ENCODE measurements at places on chromosomes 5 and 9.

- no peak for DNase-seq
These were observed 22.8 kb downstream of the PAEP start for GRCh38 chr9:135584371-135584770.

- no peak for DNase-seq
These were observed 544 bp upstream of the ERCC6L2 start for GRCh38 chr9:95874989-95875304.

DNA sequence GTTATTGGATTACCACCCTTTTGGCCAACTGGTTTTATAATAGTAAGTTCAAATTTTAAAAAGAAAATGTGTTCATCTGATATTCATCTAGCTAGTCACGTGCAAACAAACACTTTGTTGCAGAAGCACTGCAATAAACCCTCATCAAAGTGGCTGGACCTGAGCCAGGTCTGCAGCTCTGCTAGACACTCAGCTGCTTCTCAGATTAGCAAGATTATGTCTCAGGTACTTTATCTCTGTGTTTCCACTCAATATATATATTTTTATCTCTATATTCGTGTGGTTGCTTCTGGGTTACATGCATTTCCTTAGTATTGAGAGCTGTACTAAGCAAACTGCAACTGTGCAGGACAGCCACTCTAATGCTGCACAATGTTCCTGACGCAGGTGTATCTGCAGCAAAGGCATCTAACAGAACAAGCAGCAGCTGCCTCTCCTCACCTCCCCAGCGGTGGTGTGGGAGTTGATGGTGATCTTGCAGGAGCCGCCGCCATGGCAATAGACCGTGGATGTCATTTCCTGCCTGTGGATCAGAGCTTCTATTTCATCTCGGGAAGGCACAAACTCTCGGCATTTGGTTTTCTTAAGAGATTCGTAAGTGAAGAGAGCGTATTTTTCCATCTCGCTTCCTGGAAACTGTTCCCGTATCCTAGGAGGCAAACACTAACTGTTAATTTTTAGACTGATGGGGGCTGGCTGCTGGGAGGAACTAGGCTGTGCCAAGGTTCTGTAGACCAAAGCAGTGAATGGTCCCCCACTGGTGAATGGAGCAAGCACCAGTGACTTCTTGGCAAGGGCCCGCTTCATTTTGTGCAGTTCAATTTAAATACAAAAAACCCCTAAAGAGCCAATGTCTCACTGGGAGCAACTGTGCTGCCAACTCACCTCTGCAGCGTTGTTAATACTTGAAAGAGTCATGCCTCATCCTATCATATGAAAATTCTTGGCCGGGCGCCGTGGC lies 56.7 kb upstream of the RETREG1 start:
- peak; percentile 50 for DNase-seq

- DNase-seq = no peak
These were observed 123.9 kb downstream of the ADAMTS2 start for GRCh38 chr5:179221196-179221876.

DNA sequence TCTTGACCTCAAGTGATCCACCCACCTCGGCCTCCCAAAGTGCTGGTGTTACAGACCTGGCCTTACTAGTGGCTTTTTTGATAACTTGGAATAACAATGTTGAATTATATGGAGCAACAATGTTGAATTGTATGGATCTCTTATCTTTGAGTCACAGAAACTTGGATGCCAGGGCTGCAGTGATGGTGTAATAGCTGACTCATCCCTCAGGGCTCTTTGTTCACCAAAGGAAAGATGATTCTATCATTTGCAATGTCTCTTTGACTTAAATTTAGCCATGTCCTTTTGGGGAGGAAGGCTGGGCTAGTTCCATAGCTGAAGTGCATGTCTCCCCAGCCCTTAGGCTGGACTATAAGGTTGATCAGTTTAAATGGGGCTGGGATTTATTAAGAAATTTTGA lies 172.3 kb downstream of the PDZD2 start:
- DNase-seq = no peak

- DNase-seq = no peak
These were observed 60.5 kb downstream of the ASTN2 start for GRCh38 chr9:117354244-117354847.

GRCh38 chr9:91546574-91546973 lies 122.9 kb upstream of the NFIL3 start:
- no peak for DNase-seq

GRCh38 chr5:139640421-139641115 lies 7.6 kb upstream of the CXXC5 start:
- no peak for DNase-seq

GRCh38 chr5:150118561-150119229 lies 32.3 kb upstream of the CSF1R start:
- DNase-seq = no peak

DNA sequence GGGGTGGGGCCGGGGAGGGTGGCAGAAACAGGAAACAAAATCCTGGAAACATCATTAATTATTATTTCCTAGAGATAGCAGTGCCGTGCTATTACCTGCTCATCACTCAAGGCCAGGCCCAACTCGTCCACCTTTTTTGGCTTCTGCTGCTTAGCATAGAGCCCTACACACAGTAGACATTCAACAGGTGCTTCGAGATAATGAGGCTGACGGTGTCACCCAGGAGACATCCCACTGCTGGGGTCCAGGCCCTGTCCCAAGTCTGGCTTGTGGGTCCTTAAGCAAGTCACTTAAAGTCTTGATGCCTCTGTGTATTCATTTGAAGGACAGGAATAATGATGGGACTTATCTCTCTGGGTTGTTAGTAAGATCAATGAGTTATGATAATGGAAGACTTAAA lies 506.6 kb downstream of the BNC2 start:
- DNase-seq = no peak

GRCh38 chr5:139513852-139514485 lies 31.4 kb upstream of the STING1 start:
- no peak for DNase-seq

- DNase-seq = peak; percentile 75
These were observed 62.1 kb upstream of the VLDLR start for GRCh38 chr9:2559192-2560152.

DNA sequence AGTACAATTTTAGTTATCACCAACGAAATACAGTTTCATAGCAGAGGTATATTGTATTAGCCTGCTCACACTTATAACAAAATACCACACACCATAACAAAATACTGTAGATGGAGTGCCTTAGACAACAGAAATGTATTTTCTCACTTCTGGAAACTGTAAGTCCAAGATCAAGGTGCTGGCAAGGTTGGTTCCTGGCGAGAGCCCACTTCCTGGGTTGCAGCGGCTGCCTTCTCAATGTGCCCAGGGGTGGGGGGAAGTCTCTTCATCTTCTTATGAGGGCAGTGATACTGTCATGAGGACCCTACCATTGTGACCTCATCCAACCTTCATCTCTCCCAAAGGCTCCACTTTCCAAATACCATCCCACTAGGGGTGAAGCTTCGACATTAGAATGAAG lies 30.5 kb upstream of the GADD45G start:
- DNase-seq = no peak

- DNase-seq = no peak
These were observed 24.2 kb upstream of the ZBTB34 start for GRCh38 chr9:126836216-126836615.

DNA sequence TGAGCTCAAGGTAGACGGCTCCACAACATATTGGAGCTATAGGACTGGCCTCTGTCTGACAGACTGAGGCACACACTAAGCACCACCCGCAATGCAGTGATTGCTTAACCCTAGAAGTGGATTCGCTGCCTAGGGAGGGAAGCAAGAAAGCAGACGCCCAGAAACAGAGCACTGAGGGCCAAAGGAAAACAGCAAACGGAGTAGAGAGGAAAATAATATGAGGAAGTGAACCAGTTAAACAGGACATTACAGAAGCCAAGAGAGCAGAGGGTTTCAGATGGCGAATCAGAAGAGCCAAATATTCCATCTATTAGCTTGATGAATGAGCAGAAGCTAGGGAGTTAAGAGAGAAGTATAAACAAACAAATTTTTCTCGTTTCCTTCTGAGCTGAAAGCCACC lies 139.2 kb upstream of the LHFPL2 start:
- peak; percentile 7 for DNase-seq

- no peak for DNase-seq
These were observed 140.9 kb downstream of the CCDC171 start for GRCh38 chr9:15693701-15694100.

- no peak for DNase-seq
These were observed 214.7 kb downstream of the DENND1A start for GRCh38 chr9:123715258-123715657.

DNA sequence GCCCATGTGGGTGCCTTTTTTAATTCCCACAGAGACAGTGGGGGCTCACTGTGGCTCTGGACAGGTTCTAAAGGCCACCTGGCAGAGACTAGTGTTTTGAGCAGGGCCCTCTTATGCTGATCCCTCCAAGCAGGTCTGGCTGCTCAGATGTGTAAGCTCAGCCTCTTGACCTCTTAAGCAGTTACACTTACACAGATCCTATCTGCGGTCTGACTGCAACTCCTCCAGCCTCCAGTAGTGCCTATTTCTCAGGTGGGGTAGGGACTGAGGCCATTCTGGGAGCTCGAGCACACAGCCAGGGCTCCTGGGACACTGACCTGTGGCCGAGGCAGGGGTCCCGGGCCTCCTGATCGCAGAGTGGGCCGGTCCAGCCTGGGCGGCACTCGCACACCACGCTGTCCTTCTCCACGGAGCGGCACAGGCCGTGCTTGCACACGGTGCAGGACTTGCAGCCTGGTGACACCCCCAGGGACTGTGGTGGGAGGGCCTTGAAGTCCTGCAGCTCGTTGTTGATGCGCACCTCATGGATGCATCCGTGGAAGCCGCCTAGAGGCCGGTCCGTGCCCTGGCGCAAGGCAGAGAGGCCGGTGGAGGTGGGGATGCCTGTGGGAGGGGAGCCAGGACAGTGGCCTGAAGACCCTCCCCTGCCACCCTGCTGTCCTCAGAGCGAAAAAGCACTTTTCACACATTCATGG lies 91.9 kb upstream of the PANK3 start:
- DNase-seq = no peak

- no peak for DNase-seq
These were observed 3.2 kb downstream of the PIP5KL1 start for GRCh38 chr9:127927201-127927987.
